ENCODE measurements at places on chromosomes 1 and 21.

- no peak for DNase-seq
These were observed 158.3 kb downstream of the TOMM20 start for GRCh38 chr1:234970401-234970730.

- DNase-seq = no peak
These were observed 48.8 kb upstream of the HMGB4 start for GRCh38 chr1:33815061-33815460.

DNA sequence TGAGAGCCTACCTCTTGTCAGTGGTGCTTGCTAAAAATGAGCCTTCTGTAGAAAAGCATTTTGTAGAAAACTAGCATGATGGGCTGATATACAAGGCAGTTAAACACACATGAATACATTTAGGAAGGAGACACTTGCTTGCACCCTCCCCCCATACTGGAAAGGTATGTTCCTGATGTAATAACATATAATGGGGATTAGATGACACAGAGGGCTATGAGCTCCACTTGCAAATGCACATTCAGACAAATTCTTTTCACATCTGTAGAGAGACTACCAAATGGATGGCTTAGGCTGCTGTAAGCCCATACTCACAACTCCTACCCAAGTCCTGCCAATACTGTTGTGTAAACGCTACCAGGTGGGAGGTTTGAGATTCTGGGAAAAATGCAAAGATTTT lies 634.0 kb downstream of the SMYD3 start:
- no peak for DNase-seq

DNA sequence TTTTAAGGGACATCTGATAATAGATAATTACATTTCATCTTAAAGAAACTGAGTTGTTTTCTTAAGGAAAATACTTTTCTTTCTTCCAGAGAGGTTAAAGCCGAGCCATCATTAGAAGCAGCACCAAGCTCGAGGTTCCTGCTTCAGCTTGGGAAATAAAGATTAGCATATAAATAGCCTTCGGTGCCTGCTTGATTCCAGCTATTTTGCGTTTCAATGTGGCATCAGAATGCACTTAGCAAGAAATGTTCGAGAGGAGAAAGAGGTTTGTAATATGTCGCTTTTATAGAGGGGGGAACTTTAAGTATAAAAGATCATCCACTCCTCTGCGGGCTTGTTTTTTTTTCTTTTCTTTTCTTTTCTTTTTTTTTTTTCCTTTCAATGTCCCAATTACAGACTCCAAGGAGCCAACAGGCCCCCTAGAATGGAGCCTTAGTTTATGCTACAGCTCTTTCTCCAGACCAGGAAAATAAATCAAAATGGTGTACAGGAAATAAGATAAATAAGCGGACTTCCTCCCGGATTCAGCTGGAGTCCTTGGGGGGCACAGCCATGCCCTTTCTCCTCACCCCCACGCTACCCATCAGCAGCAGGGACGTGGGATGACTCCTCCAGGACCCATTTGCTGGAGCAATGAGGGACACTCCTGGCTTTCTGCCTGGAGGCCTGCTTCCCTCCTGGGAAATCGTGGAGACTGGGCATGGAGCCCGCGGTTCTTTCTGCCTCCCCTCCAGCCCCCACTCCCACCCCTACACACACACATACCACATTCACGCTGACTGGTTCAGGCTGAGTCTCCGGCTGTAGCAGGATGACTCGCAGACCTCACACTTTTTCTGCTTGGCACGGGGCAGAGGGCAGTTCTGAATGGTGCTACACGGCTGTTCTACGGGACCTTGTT lies 131.6 kb downstream of the RRAGC start:
- DNase-seq = no peak

GRCh38 chr1:156452907-156453306 lies 47.7 kb downstream of the MEF2D start:
- no peak for DNase-seq

- no peak for DNase-seq
These were observed 64.8 kb upstream of the ATP1A1 start for GRCh38 chr1:116308276-116308675.

DNA sequence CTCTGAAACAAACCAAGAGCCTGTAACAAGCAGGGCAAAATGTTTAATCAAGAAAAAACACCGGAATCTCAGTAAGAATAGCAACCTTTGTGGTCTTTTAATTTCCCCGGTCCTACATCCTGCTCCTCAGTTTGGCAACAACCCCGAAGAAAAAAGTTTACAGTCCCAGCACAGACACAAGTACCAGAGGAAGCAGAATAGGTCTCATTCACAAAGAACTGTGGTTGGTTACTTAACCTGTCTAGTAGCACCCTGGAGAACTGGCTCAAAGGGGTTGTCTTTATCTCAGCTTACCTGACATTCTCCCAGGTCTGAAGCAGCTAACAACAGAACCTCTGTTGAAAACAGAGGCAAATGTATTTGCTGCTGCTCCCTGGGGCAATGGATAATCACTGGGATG lies 399.3 kb downstream of the AJAP1 start:
- DNase-seq = no peak

- DNase-seq = no peak
These were observed 6.7 kb downstream of the KNCN start for GRCh38 chr1:46544561-46545240.

DNA sequence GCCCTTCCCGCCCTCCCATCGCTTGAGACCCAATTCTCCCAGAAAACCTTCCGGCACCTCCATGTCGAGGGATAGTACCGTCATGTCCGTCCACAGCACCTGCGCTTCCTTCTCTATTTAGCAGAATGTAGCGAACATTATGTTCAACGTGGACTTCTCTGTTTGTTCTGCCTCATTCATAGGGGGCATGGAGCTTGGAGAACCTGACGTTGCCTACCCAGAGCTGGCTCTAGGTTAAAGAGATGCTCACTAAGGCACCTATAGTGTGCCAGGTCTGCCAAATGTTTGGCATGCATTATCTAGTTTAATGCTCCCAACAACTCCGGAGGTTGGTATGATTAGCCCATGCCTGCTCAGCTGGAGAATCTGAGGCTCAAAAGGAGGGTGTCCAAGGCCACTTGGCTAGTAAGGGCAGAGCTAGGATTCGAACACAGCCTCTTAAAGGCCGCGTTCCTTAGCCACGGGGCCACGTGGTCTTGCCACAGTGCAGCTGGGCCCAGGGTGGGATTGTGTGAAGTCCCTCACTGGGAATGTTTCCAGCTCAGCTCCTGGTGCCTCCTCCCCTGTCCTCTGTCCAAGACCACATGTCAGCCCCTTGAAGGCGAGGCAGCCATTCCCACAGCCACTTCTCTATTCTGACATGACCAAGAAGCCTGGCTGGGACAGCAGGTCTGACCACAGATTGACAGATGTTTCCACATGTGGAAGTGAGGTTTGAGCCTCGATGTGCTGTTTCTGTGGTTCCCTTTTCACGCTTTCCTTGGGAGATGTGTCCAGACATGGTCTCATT lies 57.8 kb downstream of the RUNX3 start:
- no peak for DNase-seq
